ENCODE measurements at places on chromosomes 3 and 15. TPM values are rescaled to one million over a fixed set of nuclear protein-coding genes. Genes with fewer than 3 reads are reported as not detected.

Gene AGBL1
- total RNA-seq = not detected

Gene SAMD7
- not detected for total RNA-seq

Gene ISLR2
- 0.31 TPM for total RNA-seq

Gene SLC22A14
- 0.05 TPM for total RNA-seq

Gene C3orf22
- total RNA-seq = not detected

Gene SLC26A6
- total RNA-seq = 13.3 TPM
